GM23248 (cell line): ENCODE measurements at places on chromosomes 11 and 22. TPM values are rescaled to one million over a fixed set of nuclear protein-coding genes. Genes with fewer than 3 reads are reported as not detected.
A peak's percentile ranks its signal among the peaks of the same experiment; 100 is the strongest.

Gene OR52I1
- not detected in 2 replicates for total RNA-seq

- H3K36me3 ChIP-seq = no peaks in the 10 kb centered on the region
- no peak for DNase-seq
- H3K4me1 ChIP-seq = peaks cover 16% of the 10 kb centered on the region
These were observed 132.7 kb downstream of the DBX1 start for GRCh38 chr11:20027556-20028013.

DNA sequence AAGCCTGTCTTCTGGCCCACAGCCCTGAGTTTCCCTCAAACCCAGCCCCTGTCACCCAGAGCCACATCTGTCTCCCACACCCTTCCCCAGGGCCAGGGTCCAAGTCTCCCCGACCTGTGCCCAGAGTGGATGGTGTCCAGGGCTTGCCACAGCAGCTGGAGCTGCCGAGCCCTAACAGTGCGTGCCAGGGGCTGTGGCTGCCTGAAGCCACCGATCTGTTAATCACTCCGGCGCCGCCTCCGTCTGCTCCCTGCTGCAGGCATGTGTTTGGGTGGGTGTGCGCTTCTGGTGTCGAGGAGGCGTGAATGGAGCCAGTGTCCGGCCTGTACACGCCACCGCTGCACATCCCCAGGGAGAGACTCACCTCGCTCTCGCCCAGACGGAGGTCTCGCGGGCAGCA, 26.1 kb downstream of the SHISAL1 start:
- DNase-seq = peak; percentile 95
- H3K27ac ChIP-seq = peak overlapping the region; percentile 63
- H3K27me3 ChIP-seq = no peaks in the 10 kb centered on the region
- H3K4me1 ChIP-seq = peaks cover 32% of the 10 kb centered on the region
- H3K36me3 ChIP-seq = no peaks in the 10 kb centered on the region

DNA sequence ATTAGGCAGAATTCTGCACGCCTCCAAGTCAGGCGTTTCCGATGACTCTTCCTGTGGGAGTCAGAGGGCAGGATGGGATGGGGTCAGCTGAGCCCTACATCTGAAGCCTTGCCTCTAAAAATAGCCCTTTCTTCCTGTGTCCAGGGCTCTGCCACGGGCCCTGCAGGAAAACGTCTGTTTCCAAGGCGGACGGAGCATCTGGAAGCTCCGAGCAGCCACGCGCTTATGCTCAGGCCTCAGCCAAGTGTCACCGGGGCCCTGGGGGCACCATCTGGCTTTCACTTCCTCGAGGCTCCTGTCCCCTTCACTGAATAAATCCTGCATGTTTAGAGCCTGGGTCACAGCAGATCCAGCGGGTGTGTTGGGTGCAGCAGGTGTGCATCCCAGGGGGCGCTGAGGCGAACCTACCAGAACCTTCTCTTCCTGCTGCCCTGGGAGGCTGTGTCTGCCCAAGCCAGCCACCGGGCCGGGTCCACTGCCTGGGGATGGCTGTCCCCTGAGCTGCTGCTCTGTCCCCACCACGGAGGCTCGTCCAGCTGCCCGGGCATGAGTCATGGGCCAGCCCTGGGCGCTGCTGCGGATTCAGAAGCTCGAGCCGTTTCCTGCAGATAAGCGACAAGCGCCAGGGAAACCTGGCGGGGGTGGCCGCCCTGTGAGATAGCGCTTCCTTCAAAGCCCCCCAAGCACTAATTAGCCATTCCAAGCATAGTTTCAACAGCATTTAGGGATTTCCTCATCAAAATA, 32.0 kb upstream of the LINC01488 start:
- no peak for DNase-seq
- peaks cover 8% of the 10 kb centered on the region; the same call in 1 of the 2 replicates for H3K4me1 ChIP-seq
- H3K36me3 ChIP-seq = no peaks in the 10 kb centered on the region
- H3K27ac ChIP-seq = no peak overlapping the region
- no peak overlapping the region for H3K4me3 ChIP-seq

DNA sequence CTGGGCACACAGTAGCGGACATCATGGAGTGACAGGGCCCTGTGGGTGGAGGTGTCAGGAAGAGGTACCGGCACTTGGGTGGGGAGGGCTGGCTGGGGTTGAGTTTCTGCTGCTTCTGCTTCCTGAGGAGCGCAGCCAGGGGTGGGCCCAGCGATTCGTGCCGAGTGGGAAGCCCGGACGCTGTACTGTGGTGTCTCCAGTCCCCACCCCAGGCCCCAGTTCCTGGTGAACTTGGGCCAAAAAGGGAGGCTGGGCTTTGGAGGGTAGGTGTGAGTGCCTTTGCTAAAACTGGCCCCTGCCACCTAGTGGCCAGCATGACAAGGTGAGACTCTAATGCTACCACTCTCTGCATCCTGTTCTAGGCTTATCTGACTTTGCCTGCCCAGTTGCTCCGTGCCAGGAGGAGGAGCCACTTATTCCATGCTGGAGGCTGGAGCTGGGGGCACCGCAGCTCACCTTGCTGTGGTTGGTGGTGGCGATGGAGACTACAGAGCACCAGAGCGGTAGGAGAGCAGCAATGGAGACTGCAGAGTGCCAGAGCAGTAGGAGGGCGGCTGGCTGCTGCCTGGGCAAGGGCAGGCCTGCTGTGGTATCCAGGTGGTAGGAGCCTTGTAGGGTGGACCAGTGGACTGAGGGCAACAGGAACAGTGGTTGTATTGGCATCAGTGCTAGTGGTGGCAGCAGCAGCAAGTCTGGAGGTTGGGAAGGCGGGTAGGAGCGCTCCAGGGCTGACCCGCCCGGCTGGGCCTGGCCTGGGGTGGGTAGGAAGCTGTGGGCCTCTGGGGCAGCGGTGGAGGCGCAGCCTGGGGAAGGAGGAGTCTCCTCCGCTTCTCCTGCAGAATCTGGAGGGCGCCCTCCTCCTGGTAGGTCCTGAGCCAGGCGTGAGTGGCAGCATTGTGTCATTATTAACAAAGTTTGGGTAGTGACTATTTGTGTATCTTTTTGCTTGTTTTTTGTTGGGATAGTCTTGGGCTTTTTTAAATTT, 2.2 kb upstream of the RFPL2 start:
- no peak overlapping the region for H3K27ac ChIP-seq
- H3K4me3 ChIP-seq = no peak overlapping the region
- no peaks in the 10 kb centered on the region for H3K36me3 ChIP-seq
- H3K4me1 ChIP-seq = no peaks in the 10 kb centered on the region

Gene CD3E
- not detected in 2 replicates for total RNA-seq

DNA sequence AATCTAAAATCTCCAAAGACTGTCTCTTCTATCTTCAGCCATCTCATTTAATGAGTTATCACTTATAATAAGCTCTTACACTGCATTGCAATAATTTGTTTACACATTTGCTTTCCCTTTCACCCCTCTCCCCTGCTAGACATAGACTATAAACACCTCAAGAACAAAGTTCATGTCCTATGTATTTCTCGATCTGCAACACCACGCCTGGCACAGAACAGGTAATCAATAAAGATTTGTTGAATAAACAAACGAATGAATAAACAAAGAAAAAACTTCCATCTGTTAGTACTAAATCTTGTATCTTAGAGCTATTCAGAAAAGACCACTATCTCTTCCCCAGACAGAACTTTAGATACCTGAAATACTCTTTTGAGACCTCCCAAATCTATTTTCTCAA, 77.6 kb downstream of the PAK1 start:
- H3K4me1 ChIP-seq = no peaks in the 10 kb centered on the region
- no peak for DNase-seq
- H3K36me3 ChIP-seq = no peaks in the 10 kb centered on the region
- no peak overlapping the region for H3K27ac ChIP-seq

DNA sequence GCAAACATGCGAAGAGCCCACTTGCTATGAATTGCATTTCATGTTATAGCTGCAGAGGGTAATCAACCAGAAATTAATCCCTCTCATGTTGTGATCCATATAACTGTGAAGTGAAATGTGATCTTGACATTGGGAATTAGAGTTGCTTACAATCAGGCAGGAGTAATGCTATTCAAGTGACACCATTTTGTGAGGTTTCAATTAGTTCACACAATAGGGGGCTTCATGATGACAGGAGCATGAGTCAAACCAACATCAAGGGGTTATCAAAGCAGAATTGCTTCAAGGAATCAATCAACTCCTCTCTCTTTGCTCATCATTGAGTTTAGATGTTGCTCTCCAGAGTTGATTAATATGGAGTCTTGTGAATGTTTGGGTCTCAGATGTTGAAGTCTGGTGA, 1585.2 kb upstream of the TENM4 start:
- H3K4me3 ChIP-seq = no peak overlapping the region
- H3K27ac ChIP-seq = no peak overlapping the region

DNA sequence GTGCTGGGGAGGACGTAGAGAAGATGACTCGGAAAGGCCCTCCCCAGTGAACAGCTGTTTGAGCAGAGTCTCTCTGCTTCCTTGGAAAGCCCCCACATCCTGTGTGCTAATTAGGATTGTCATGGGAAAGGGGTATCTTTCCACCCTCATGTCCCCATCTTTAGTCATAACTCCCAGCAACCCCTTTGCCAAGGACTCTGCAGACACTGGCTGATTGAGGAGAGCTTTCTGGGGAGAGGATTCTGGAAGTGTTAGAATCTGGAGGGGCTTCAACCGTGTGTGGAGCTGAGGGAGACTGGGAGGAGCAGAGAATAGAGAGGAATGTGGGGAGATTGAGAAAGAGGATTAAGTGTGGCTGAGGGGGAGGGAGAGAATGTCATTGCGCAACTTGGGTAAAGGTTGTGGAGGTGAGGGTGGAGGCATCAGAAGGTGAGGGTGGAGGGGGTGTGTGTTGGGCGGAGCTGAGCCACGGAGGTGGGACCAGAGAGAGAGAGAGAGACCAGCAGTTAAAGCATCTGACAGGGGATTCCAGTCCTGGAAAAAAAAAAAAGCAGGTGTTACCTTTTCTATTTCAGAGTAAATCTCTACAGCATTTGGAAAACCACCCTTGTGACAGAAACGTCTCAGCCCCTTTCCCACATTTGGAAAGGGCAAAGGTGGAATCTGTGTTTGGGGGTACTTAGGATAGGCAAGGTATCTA, 2.2 kb downstream of the DTX4 start:
- no peak overlapping the region for H3K27ac ChIP-seq
- no peaks in the 10 kb centered on the region for H3K36me3 ChIP-seq
- no peak overlapping the region for H3K4me3 ChIP-seq
- 0 out of 2 replicates have a peak, but pooled peaks cover 9% of the 10 kb centered on the region for H3K27me3 ChIP-seq
- H3K4me1 ChIP-seq = peaks cover 12% of the 10 kb centered on the region

DNA sequence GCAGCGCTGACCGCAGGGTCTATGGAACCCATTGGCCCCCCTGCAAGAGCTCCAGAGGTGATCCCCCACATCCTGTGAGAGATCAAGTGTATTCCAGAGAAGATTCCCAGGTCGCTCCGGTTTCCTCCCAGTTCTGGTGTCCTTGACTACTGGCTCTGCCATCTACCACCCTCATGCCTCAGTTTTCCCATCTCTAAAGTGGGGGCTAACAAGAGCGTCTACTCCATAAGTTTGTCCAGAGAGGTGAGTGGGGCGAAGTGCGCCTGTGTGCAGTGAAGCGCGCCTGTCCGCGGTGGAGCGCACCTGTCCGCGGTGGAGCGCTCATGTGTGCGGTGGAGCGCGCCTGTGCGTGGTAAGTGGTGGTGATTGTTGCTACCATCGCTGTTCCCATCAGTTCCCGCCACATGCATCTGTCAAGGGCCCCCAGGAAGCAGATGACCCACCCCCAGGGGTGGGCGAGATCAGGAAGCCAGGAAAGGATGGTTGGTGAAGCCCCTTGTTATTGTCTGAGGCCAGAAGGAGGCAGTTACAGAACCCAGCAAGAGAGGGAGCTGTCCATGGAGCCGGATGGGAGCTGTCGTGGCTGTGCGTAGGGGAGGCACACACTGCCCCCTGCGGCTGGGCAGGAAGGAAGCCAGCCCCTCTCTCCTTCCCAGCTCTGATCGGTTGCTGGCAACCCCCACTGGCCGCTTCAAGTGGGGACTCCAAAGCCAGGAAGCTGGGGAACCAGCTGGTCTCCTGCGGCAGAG, 73.2 kb upstream of the FGF3 start:
- peak; percentile 18 for DNase-seq
- H3K27me3 ChIP-seq = peaks cover 62% of the 10 kb centered on the region
- H3K4me1 ChIP-seq = no peaks in the 10 kb centered on the region

DNA sequence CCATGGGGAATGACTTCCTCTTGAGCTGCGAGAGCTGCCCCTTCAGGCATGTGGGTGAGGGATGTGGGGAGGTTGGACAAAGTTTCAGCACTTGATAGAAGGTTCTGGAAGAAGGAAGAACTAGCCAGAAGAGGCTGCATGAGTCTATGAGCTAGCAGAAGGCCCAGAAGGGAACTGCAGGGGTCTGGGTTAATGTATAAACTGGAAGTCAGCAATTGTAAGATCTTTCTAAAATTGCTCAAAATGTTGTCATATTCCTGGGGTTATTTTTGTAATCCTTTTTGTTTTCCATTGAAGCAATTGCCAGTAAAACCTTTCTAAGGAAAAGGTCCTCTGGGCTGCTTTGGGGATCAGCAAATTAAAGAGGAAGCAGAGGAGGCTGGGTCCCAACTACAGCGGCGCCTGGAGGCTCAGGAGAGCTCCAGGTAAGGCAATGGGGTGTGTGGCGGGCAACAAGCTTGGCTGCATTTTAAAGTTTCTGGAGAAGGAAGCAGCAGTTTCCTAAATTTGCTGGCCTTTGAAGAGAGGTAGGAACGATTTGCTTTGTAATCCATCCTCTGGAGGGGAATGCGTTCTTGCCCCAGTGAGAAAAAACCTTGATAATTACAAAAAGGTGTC, 29.2 kb downstream of the ADAMTS15 start:
- DNase-seq = peak; percentile 21
- H3K27ac ChIP-seq = peak overlapping the region; percentile 82
- H3K27me3 ChIP-seq = no peaks in the 10 kb centered on the region
- H3K36me3 ChIP-seq = no peaks in the 10 kb centered on the region
- no peak overlapping the region for H3K4me3 ChIP-seq

DNA sequence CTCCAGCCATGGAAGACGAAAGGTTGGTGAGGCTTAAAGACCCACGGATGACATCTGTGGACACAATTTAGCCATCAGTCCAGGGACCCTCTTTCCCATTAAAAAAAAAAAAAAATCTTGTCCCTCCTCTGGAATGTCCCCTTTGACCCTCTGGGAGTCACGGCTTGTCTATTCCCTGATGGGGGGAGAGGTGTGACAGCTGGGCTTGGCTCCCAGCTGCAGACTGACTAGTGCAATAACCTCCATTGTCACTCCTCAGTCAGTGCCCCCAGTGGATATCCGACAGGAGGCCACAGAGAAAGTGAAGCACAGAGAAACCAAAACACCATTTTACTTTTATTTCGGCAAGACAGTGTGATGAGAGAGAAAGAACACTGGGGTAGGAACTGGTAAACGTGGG, 2.7 kb upstream of the VSIG2 start:
- H3K27me3 ChIP-seq = peaks cover 67% of the 10 kb centered on the region
- peaks cover 7% of the 10 kb centered on the region; the same call in 1 of the 2 replicates for H3K4me1 ChIP-seq
- H3K4me3 ChIP-seq = no peak overlapping the region
- no peak for DNase-seq
- no peak overlapping the region for H3K27ac ChIP-seq

DNA sequence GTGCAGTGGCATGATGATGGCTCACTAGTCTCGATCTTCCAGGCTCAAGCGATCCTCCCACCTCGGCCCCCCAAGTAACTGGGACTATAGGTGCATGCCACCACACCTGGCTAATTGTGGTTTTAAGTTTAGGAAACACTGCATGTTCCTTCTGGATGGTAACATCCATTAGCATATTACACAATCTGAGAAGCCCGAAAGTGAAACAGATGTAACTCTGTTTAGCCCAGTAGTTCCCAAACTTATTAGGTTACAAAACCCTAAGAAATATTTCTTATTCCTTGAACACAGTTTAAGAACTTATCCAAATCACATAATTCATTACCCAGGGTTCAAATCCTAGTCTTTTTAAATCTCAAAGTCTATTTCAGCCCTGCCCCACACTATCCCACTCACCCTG, 28.3 kb downstream of the POLDIP3 start:
- peaks cover 37% of the 10 kb centered on the region for H3K36me3 ChIP-seq
- H3K27ac ChIP-seq = no peak overlapping the region
- H3K4me1 ChIP-seq = no peaks in the 10 kb centered on the region
- no peaks in the 10 kb centered on the region for H3K27me3 ChIP-seq
